NCI-H187 (cell line): ENCODE measurements at places on chromosomes 11 and 22.

- no peak for DNase-seq
Measured at GRCh38 chr11:68598816-68599653, 85.3 kb upstream of the GAL start.

GRCh38 chr11:96447208-96448110, 57.6 kb downstream of the JRKL start:
- DNase-seq = no peak

DNA sequence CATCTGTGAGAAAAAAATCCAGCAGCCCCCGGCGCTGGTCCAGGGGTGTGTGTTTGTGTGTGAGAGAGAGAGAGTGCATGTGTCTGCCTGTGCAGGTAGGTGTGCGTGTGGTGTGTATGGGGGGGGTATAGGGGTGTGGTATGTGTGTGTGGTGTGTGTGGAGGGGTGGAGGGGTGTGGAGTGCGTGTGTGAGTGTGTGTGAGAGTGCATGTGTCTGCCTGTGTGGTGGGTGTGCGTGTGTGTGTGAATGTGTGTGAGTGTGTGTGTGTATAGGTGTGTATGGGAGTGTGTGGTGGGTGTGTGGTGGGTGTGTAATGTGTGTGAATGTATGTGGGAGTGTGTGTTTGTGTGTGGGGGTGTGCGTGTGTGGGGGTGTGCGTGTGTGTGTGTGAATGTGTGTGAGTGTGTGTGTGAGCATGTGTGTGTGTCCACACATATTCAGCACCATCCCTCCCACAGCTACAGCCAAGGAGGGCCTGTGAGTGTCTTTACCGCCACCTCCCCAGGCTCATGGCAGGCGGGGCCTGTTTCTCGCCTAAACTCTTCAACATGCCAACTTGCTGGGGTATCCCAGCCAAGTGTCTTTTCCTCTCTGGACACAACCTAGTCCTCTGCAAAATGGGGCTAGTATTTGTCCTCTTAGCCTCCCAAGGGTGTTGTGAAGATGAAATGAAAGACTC, 11.9 kb downstream of the LMO1 start:
- DNase-seq = no peak

GRCh38 chr11:32425761-32426160, 9.6 kb downstream of the WT1 start:
- DNase-seq = no peak

- DNase-seq = no peak
Measured at GRCh38 chr11:122024278-122024677, 91.7 kb downstream of the BLID start.

DNA sequence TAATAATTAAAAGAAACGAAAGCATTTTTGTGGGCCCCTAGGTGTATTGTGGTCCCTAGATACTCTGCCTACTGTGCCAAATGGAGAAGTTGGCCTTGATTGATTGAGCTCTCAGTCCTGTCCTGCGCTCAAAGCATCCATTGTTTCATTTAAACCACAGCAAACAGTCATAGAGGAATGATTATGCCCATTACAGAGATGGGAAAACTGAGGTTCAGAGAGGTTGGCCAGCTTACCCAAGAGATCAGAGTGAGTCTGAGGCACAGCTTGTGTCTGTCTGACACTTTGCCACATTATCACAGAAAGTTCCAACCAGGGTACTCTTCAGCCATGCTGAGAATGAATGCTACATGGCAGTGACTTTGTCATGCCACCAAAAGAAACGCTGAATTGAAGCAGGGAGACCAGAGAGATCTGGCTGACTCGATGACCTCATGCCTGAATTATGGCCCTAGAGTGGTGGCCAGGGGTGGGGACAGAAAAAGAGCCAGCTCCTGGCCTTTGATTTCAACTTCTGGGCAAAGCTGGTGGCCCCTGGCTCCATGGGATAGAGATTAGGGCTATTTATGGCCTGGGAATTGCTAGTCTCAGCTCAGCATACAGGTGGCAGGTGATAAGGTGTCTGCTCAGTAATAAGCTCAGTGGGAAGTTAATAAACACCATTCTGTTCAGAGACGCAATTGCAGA, 180.5 kb downstream of the MIAT start:
- DNase-seq = no peak

GRCh38 chr11:12269446-12270214, 107.7 kb upstream of the PARVA start:
- no peak for DNase-seq

DNA sequence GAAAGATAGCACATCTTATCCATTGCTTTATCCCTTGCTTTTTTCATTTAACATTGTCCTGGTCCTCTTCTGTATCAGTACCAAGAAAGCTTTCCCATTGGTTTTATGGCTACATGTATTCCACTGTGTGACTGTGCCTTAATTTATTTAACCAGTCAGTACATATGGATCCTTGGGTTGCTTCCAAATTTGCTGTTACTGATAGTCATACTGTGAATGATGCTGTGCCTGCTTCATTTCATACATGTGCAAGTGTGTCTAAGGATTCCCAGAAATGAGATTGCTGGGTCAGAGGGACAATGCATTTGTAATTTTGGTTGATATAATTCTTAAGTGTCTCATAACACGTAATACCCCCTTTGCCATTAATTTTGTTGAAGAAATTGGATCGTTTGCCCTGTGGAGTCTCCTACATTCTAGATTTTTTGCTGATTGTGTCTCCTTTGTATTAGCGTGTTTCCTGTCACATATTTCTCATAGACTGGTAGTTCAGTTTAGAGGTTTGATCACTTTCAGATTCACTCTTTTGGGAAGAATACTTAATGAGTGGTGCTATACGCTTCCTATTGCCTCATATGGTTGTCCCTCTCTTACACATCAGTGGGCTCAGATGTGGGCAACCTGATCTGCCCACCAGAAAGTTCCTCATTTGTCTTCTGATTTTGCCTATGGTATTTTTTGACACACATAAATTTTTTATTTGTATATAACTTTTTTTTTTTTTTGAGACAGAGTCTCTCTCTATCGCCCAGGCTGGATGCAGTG, 35.3 kb downstream of the MYBPC3 start:
- no peak for DNase-seq

DNA sequence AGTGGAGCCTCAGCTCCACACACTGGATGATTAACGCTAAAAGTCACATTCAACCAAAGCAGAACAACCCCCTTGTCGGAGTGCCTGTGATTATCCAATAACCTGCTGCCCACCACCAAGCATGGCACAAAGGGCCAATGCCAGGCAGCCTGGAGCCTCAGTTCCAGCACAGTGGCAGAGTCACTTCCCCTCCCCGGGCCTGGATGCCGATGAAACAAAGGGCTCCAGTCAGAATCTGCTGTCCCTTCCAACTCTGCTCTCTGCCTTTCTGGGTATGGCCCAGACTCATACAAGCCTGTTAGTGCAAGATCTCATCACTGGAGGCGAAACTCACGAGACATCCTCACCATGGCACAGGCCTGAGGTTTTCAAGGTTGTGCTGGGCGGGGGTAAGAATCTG, 52.1 kb downstream of the CLTCL1 start:
- no peak for DNase-seq

- no peak for DNase-seq
Measured at GRCh38 chr11:103619938-103620337, 416.5 kb upstream of the DDI1 start.

DNA sequence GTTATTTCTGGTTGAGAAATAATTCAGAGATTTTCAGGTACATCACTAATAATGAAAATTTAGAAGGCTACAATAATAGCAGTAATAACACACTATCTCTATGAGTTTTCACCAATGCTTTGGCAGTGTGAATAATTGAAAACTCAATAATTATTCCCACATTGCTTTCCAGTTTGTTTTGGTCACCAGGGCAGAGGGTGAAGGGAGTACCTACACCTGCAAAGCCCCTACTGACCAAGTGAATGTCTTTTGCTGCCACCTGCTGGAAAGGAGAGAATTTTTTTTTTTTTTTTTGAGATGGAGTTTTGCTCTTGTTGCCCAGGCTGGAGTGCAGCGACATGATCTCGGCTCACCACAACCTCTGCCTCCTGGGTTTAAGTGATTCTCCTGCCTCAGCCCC, 3.2 kb downstream of the NELL1 start:
- DNase-seq = no peak

DNA sequence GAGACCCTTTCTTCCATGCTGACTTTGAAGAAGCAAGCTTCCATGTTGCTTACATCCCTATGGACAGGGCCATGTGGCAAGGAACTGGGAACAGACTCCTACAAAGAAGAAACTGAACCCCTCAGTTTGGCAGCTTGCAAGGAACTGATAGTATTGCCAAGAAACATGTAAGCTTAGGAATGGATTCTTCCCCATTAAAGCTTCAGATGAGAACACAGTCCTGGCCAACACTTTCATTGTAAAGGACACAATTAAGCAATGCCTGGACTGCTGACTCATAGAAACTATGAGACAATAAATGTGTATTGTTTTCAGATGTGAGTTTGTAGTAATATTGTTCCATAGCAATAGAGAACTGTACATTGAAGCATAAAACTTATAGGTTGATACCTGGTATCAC, 82.4 kb downstream of the AASDHPPT start:
- DNase-seq = no peak

GRCh38 chr11:35842958-35843357, 100.9 kb upstream of the LDLRAD3 start:
- DNase-seq = no peak

DNA sequence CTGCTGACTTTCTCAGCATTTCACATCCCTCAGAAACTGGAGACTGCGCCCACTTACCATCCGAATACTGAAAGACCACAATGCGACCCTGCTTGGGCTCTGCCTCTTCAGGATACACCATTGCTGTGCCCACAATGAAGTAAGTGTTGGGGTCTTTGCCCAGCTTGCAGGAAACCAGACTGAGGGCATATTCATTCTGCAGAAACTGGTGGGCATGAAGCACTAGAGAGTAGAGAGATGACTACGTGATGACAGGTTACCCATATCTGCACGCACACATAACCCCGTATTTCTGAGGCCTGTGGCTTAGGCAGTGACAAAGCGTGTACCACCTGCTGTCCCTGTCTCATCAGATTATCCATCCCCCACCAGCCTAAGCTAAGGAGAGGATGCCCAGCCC, 14.6 kb upstream of the VWCE start:
- no peak for DNase-seq

DNA sequence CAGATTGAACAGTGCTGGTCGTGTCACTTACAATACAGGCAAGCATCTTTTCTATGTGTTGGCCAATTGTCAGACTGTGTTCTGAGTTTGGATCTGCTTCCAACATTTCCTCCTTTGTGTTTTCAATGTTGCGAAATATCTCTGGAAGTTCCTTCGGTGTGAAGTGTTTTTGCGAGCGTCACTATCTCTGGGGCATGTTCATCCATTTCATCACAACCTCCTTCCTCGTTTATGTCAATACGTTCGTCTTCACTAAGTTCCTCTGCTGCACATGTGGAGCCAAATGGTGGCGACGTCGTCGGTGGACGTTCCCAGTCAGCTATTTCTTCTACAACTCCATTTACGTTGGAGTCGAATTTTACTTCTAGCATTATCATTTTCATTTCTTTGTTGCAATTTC, 100.2 kb upstream of the LMO1 start:
- no peak for DNase-seq

DNA sequence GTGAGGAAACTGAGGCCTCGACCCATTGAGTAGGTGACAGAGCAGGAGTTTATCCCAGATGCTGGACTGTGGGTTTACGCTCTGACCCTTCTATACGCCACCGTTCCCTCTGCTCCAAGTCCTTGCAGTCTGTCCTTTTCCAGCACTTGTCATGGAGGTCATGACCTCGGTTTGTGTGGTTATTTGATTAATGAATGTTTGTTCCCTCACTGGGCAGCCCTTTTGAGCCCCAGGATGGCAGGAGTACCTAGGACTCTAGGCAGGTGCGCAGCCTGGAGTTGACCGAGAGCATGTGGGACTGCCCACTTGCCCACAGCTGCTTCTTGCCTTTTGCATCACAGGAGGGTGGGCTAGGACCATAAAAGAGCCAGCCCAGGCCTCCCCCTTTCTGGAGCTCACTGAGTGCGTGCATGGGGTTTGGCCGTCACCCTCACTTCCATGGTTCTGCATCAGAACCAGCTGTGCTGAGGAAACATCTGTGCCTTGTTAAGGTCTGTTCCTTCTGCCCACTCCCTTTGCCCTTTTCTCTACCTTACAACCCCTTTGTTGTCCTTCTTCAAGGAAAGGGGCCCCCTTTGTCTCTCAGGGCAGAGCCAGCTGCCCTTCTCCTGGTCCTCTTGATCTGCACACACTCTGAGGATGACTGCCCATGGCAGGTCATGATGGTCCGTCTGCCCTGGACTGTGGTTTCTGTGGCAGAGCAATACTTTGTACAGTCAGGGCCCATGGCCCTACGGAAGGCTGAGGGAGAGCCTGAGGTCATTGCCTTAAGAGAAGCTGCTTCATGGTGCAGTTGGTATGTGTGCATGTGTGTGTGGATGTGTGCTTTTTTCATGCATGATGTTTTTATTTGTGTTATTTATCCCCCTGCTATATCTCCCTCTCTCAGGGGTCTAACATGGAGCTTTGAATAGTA, 38.2 kb downstream of the BMAL1 start:
- DNase-seq = no peak

- peak; percentile 85 for DNase-seq
Measured at GRCh38 chr11:116772443-116773202, at the start of gene BUD13. Gene BUD13 (minus strand): TSS chr11:116772987. CDS start chr11:116772964, 23 bp downstream.

DNA sequence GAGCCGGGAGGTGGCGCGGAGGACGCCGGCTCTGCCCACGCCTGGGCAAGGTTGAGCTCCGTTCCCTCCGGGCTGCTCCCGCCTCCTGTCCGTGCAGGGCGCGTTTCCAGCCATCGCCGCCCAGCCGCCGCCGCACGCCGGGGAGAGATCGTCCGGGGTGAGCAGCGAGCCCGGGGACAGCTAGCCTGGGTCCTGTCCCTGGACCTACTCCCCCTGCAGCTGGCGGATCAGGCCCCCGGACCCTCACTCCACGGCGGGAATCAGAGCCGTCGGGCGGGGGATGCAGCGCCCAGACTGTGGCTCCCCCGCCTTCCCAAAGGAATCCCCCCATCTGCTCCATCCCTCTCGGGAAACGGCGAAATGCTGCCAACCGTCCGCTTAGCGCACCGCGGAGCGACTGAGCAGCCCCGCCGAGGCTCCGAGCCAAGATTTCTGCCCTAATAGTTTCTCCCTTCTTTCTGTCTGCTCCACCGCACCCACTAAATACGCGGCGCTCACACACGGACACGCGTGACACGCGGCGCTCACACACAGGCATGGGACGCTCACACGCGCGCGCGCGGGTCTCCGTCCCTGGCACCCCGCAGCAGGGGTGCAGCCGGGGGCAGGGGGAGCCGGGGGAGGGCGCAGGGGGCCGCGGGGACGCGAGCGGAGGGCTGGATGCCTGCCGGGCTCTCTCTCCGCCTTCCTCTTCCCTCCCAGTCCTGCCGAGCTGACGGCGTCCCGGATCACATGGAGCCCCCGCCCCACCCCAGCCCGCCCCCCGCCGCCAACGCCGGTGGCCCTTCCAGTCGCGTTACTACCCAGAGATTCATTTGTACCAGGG, at the start of gene KCNJ5:
TSS of gene KCNJ5 (plus strand) at position 814 of the 826 bp plus-strand sequence. CDS start 19,918 bp downstream, outside the sequence.
- no peak for DNase-seq
